CD4-positive, alpha-beta T cell treated with Interleukin-1 beta for 1 hour (primary cell): ENCODE measurements at places on chromosomes 2 and 18.

DNA sequence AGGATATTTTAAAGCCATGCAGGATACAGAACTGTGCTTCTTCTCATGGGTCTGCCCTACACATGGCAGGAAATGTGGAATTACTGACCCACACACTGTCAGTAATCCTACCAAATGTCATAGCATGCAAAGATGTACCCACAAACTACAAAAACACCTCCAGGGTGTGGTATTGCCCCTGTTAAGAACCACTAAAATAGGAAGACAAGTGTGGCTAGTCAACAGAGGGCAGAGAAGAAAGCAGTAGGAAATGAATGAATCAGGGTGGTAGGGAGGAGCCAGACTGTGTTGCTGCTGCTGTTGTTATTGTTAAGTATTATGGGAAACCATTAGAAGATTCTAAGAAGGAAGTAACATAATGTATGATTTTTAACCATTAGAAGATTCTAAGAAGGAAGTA lies 556.7 kb upstream of the ACVR2A start:
- no peak for DNase-seq

DNA sequence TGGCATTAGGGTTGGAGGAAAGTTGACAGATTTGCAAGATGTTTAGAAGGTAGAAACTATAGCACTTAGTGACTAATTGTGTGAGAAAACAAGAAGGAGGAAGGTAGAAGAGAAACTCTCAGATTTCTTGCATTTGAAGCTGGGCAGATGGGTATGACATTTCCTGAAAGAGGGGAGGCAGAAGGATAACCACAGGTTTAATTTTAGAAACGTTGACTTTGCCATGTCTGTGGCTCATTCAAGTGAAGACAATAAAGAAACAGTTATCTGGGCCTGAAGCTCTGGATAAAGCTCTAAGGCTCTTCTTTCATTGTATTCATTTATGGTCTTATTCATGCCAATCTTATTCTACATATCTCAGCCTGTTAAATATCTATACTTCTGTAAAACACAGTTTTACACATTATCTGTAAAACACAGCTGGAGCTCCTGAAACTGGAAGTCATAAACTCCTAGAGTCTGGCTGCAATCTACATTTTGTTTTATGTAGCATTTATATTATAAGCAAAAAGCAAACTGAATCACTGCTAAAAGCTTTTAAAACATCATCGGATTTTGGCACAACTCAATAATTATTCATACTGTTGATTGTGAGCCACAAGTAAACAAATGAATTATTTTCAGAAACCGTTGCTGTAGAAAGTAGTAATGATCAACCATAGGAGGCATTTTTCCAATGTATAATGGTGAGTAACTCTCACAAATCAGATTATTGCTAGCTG lies 138.5 kb downstream of the RIT2 start:
- DNase-seq, result no peak

GRCh38 chr2:8566774-8567468 lies 114.9 kb upstream of the ID2 start:
- no peak for DNase-seq

GRCh38 chr2:240904216-240905175 lies 1.6 kb upstream of the CROCC2 start:
- no peak for DNase-seq

DNA sequence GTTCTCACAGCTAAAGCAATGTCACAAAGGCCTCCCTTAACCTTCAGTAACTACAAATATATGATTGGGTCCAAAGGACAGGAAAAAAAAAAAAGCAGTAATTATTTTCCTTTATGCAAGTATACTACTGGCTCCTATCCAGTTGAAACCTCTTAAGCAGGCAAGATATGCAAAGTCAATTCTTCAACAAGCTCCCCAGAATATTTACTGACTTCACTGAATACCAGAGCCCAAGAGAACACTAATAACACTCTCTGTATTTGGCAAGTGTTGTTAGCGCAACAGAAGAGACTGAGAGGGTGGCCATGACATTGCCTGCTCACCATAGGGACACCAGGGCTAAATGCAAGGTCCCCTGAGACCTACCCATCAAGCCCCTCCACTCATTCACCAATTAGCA lies 74.5 kb downstream of the AP1S3 start:
- no peak for DNase-seq

DNA sequence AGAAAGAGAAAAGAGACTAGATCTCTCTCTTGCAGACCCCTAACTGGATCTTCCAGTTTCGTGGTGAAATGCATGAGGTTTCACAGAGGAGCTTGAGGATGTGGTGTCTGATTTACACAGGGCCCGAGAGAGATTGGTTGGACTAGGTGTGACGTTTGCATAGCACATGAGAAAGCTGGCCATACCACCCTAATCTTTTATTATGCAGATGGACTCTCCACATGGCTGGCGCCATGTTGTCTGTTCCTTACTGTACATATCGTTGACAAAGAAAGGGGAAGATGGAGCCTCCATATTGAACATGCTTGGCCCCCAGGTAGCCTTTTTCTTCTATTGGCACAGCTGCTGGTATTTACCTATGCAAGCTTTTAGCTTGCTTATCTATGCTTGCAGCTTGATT lies 27.5 kb upstream of the PGAP1 start:
- DNase-seq, result no peak
